ENCODE measurements at places on chromosomes 4 and X.

DNA sequence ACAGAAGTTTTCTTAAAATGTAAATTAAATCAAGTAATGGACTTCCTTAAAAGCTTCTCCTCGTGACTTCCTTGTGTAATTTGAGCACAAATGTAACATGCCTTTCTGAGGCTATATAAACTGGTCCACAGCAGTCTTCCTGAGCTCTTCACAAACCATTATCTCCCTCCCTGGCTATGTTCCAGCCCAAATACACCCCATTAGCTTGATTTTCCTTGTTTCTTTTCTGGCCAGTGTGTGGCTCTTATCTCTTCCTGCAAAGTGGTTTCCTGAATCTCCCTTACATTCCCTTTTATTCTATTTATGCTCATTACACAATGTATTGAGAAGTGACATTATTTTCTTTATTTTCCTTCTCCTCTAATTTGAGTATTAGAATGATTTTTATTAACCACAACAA lies 1085.3 kb upstream of the PCDH10 start:
- DNase-seq = no peak

- DNase-seq = no peak
These were observed 207.4 kb upstream of the JADE1 start for GRCh38 chr4:128601991-128602695.

- DNase-seq = no peak
These were observed 352.6 kb upstream of the FAM241A start for GRCh38 chr4:111792632-111793031.

GRCh38 chr4:145001635-145002034 lies 96.4 kb downstream of the ANAPC10 start:
- DNase-seq = no peak

DNA sequence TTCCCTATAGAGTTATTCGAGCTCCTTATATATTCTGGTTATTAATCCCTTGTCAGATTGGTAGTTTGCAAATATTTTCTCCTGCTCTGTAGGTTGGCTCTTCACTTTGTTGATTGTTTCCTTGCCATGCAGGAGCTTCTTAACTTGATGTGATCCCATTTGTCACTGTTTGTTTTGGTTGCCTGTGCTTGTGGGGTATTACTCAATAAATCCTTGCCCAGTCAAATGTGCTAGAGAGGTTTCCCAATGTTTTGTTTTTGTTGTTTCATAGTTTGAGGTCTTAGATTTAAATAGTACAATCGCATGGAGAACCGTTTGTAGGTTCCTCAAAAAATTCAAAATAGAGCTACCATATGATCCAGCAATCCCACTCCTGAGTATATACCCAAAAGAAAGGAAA lies 2.3 kb upstream of the SYTL5 start:
- DNase-seq = no peak

- DNase-seq = no peak
These were observed 139.9 kb downstream of the TMEM144 start for GRCh38 chr4:158350161-158350560.

DNA sequence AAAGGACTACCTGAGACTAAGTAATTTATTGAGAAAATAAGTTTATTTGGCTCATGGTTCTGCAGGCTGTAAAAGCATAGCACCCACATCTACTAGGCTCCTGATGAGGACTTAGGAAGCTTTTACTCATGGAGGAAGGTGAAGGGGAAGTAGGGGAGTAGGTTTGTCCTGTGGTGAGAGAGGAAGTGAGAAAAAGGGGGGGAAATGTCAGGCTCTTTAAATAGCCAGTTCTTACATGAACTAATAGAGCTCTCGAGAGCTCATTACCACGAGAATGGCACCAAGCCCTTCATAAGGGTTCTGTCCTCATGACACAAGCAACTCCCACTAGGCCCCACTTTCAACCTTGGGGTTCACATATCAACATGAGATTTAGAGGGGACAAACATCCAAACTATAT lies 125.5 kb upstream of the NRK start:
- no peak for DNase-seq

DNA sequence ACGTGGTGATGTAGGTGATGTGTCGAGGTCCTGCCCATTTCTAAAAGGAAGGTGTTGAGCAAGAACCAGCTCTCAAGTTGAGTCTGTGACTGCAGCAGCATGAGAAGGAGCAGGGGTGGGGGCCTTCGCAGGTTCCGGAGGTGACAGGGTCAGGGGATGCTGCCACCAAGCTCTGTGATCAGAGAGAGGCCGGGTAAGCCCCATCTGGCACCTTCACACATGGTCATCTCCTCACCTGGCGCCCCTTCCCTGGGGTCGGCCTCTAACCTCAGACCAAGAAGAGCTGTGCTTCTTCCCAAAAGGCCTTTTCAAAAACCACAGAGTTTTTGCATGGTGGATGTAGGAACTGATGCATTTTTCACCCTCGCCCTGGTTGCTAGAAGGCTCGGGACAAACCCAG lies 137.6 kb downstream of the CPZ start:
- no peak for DNase-seq

DNA sequence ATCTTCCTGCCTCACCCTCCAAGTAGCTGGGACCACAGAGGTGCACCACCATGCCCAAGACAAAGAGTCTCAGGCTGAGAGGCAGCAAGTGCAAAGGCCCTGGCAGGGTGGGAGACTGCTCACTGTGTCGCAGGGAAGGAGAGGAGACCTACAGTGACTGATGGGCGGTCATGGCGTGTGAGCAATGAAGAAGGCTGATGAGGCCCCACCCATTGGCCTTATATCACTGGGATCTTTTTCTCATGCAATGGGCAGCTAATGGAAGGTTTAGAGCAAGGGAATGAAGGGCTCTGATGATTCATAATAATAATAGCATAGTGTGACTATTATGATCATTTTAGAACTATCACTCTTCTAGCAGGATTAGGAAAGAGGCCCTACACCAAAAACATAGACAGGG lies 20.9 kb downstream of the FAM9C start:
- DNase-seq = no peak

DNA sequence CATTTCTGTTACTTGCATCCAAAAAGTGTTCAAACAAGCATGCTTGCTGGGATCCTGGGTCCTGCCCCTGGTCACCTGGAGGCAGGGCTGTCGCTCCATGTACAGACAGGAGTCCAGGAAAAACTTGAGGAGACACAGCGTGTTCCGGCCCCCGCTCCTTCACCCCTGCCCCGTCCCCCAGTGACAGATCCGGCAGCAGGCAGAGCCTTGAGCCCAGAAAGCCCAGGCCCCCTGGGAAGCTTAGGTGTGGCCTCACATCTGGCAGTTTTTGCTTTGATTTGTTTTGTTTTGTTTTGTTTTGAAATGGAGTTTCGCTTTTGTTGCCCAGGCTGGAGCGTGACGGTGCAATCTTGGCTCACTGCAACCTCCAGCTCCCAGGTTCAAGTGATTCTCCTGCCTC lies 67.0 kb downstream of the TRMT44 start:
- no peak for DNase-seq

- DNase-seq = no peak
These were observed 107.7 kb downstream of the ANXA3 start for GRCh38 chr4:78659264-78659663.

DNA sequence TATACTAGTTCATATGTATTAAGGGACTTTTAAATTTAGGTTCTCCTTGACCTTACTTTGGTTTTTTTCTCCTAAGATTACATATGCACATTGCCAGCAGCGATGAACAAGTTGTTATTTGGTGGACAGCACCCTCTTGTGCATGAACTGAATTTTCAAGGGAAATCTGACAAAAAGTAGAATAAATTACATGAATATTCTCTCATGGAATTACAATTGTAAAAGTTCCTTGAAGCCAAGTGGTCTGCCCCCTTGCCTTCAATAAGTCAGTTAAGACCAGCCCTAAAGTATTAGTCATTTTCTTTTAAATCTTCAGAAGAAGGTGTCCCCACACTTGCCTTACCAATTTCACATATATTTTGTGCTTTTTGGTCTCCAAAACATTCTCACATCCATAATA lies 30.7 kb upstream of the SMARCA5 start:
- DNase-seq = no peak

All from activated effector memory CD4-positive, alpha-beta T cell treated with Interleukin-2 at 50 U/mL for 16 hours (primary cell).